Renal cortex interstitium (tissue), 15 donors: ENCODE measurements at places on chromosomes 5 and 9. TPM values are rescaled to one million over a fixed set of nuclear protein-coding genes. Genes with fewer than 3 reads are reported as not detected.

The HTR4 gene
- 0.11 TPM for polyA plus RNA-seq

DNA sequence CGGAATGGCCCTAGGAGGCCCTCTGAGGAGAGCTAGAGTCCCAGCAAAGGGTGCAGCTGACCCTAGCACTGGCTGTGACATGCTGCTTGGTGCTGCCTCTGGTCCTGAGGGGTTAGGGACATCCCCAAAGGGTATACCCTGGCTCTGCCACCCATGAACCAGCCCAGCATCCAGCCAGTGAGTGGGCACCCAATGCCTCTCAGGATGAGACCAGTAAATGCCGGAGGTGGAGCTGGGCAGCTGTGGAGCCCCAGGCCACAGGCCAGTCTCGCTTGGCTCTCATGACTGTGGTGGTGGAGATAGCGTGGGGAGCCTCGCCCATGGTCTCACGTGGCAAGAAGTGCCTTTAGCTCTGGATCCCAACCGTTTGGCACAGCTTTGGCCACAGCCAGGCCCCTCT lies 3.7 kb upstream of the CEL start:
- DNase-seq = no peak

The MYOZ3 gene
- 6.6 TPM for polyA plus RNA-seq

- DNase-seq = no peak
These were observed 11.2 kb downstream of the RCL1 start for GRCh38 chr9:4803670-4804530.

GRCh38 chr9:115278326-115279035 lies 160.5 kb upstream of the TNC start:
- no peak for DNase-seq
